Stimulated activated CD8-positive, alpha-beta memory T cell treated with anti-CD3 and anti-CD28 coated beads, Interleukin-4, amount 100 ng/mL, for 4 hours (primary cell): ENCODE measurements at places on chromosomes 12 and 14.
A peak's percentile ranks its signal among the peaks of the same experiment; 100 is the strongest.

GRCh38 chr12:58452546-58452945 lies 467.8 kb downstream of the LRIG3 start:
- DNase-seq, result no peak

GRCh38 chr12:46835785-46836184 lies 10.0 kb upstream of the SLC38A4 start:
- DNase-seq, result no peak

GRCh38 chr14:44961151-44961553 lies 595 bp downstream of the KLHL28 start:
- DNase-seq, result peak; percentile 28

DNA sequence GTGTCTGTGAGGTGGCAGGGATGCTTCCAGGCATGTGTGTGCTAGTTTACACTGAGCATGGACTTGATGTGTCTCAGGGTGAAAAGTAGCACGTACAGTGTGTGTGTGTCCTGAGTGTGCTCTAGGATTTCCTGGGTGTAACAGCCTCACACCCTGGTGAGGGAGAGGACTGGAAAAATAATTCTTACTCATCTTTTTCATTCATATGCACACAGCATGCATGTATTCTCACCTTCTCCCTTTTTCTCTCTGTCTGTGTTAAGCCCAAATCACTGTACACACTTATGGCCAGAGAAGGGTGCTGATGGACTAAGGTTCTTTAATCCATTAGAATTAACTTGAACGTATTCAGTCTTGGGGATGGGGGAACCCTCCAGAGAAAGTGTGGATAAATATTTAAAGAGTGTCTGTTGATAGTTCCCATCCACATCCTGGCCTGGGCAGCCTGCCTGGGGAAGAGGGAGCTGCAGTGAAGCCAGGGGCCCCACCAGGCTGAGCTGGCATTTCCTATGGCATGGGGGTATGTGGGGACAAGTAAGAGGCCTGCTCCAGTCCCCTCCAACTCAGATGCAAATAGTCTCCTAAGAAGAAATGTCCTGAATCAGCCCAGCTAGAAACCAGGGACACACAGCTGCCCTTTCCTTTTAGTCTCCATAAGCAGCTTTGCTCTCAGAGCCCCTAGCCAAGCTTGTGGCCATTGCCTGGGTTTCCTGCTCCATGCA lies 1.1 kb upstream of the HOXC8 start:
- DNase-seq, result no peak

GRCh38 chr12:109513977-109514376 lies 36.5 kb downstream of the UBE3B start:
- no peak for DNase-seq

- DNase-seq, result no peak
Measured at GRCh38 chr12:129941618-129942017, 37.8 kb upstream of the TMEM132D start.

DNA sequence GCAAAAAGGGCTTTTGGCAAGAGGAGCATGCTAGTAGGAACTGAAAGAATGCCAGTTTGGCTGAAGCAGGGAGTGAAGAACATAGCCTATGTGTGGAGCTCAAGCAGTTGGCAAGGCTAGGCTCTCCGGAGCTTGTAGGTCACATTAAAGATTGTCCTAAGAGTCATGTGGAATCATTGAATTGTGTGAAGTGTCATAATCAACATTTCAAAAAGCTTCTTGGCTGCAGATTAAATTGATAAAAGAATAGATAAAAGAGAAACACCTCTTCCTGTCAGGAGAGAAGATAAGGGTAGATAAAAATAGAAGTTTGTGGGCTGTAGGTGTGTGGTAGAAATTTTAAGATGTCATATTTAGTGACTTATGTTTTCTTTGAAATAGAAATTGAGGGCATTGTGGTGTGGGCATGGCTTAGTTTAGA lies 36.1 kb downstream of the CPSF6 start:
- DNase-seq, result no peak

DNA sequence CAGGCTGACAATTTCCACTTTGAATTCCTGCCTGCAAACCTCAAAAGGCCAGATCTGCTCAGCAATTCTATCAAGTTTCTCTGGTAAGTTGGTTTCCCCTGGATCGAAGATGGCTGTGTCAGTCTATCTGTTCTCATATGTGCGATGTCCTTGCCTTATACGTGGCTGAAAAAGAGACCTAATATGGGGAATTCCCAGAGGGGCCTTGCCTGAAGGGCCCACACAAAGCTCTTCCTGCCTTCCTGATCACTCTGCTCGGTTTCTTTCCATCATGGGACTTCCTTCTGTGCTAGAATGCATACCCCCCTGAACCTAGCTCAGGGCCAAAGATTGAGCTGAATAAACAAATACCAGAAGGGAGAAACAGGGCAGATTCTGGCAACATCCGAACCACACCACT lies 13.2 kb downstream of the TCL1B start:
- no peak for DNase-seq

DNA sequence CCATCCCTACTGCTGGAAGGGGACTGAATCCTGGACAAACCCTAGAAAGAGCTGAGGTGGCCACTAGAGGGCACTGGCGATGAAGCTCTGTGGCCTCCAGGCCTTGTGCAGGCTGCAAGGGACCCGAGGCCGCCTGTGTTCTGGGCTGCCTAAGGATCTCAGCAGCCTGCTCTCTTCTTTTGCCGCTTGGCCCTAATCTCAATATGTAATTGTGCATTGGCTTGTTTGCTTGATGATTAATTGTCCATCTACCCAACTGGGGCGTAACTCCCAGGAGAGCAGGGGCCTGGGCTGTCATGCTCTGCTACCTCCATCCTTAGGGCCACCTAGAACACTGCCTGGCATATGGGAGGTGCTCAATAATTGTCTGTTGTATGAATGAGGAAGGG lies 73.8 kb downstream of the SYNE3 start:
- peak; percentile 41 for DNase-seq

DNA sequence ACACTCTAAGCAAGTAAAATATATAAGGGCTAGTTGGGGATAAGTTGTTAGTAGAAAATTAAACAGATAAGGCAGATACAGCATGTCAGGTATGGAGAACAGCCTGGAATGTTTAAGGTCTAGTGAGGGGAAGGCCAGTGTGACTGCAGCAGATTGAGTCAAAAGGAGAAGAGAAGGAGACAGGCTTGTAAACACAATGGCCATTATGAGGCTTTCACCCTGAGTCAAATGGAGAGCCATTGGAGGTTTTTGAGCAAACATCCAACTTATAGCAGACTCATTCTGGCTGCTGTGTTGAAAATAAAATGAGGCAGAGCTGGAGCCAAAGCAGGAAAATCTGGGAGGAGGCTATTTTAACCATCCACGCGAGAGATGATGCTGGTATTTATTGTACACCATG lies 142.0 kb downstream of the DUSP6 start:
- DNase-seq, result no peak

GRCh38 chr14:74077401-74077800 lies 6.9 kb downstream of the ALDH6A1 start:
- DNase-seq, result no peak

- peak; percentile 7 for DNase-seq
Measured at GRCh38 chr14:58243790-58244555, 670 bp upstream of the PSMA3 start.

DNA sequence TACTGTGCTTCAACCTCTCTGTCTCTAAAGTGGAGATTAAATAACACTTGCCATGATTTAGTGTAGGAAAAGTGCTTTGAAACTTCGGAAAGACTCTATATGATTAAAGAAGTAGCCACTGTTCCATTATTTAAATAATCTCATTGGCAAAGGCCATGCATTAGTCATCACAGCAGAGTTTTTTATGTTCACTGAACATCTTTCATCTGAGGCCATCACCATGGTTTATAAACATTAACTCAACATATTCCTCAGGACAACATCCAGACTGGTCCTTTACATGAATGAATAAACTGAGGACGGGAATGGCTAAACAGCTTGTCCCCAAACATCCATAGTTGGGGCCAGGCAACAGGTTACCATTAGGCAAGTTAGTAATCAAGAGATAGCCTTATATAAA lies 124.6 kb upstream of the FRMD6 start:
- DNase-seq, result no peak

GRCh38 chr14:103103461-103104388 lies 9.2 kb downstream of the EXOC3L4 start:
- DNase-seq, result no peak

GRCh38 chr14:101960225-101960624 lies 4.1 kb upstream of the DYNC1H1 start:
- DNase-seq, result no peak

- no peak for DNase-seq
Measured at GRCh38 chr14:29763342-29763858, 164.2 kb downstream of the PRKD1 start.

DNA sequence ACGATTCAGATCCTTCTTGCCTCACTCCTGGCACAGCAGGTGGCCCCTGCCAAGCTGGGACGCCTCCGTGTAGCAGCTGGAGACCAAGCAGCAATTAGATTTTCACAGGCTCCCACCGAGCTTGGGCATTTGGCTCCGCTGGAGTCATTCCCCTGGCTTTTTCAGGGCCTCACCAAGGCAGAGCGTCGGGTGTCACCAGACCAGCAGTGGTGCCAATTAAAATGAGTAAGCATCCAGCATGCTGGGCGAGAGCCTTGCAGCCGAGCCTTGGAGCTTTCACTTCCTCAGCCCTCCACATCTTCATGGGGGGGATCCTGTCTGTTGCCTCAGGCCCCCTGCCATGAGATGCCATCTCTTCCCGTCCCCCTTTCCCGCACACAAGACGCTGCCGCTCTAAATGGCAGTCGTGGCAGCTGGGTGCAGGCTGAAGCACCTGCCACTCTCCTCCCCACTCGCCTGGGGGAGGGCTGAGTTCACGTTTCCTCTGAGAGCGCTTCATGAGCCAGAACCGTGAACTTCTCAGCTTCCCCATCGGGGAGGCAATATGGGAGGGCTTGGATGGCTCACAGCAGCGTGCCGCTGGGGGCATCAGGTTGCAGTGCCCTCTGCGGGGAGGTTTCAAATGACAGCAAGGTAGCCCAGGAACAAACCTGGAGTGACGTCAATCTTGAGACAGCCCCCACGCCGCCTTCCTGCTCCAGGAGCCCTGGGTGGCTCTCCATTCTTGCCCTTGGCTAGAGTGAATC lies 11.7 kb downstream of the TPCN1 start:
- peak; percentile 24 for DNase-seq

DNA sequence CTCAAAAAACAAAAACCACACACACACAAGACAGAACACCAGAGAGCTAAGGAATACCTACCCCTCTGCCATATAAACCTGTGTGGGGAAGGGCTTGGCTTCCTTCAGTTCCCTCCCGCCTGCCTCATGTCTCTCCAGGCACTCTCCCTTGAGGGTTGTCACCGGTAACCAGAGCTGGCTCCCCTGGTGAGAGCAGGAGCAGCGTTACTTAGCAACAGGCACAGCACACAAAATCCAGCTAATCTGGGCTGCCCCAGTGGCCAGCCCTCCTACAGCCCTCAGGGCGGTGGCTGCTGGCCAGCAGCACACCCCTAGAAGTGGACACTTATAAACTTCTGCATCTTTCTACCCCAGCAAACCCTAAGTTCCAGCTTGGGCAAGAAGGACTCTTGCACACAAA lies 21.6 kb upstream of the NR4A1 start:
- no peak for DNase-seq

DNA sequence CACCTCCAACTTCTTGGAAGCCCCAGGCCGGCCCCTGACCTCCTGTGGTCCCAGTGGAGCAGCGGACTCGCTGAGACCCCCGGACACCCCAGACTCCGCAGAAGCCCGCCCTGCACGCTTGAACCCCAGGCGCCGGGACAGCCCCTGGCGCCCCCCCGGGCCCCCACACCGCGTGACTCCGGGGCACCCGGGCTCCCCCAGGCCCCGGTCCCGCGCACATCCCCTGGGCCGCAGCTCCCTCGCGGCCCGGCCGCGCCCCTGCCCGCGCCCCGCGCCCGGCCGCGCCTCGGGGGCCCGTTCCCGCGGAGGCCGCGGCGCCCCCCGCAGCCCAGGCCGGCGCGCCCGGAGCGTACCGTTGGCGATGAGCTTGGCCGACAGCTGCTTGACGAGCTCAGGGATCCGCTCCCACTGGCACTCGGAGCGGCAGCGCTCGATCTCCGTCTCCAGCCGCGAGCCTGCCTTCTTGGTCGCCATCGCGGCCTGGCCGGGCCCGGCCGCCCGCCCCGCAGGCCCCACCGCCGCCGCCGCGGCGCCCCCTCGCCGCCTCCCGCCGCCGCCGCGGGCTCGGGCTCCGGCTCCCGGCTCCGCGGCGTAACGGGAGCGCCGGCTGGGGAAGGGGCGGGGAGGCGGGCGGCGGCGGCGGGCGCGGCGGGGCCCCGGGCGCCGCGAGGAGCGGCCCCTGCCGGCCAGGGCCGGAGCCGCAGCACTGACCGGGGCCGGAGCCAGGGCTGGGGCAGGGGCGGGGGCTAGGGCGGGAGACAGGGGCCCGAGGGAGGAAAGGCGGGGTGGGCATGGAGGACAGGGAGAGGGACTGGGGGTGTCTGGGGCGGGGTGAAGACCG lies at the start of gene TTC7B:
TSS of gene TTC7B (minus strand) at position 609 of the 841 bp plus-strand sequence. CDS start at position 474, 135 bp downstream.
- no peak for DNase-seq

DNA sequence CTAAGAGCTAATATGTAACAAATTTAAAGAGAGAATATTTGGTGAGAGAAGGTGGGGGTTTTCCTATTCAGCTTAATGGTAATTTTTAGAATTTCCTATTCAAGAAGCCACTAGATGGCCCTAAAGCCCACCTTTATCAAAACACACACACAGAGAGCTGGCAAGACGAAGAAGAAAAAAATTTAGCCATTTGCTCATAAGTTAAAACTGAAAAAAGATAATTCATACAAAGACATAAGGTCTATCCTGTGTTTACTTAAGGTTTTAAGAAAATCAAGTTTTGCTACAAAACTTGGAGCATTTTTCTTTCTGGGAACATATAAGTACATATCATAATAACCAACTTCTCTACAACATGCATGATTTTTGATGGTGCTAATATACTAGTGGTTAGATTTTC lies 46.8 kb upstream of the PCED1B start:
- DNase-seq, result no peak

DNA sequence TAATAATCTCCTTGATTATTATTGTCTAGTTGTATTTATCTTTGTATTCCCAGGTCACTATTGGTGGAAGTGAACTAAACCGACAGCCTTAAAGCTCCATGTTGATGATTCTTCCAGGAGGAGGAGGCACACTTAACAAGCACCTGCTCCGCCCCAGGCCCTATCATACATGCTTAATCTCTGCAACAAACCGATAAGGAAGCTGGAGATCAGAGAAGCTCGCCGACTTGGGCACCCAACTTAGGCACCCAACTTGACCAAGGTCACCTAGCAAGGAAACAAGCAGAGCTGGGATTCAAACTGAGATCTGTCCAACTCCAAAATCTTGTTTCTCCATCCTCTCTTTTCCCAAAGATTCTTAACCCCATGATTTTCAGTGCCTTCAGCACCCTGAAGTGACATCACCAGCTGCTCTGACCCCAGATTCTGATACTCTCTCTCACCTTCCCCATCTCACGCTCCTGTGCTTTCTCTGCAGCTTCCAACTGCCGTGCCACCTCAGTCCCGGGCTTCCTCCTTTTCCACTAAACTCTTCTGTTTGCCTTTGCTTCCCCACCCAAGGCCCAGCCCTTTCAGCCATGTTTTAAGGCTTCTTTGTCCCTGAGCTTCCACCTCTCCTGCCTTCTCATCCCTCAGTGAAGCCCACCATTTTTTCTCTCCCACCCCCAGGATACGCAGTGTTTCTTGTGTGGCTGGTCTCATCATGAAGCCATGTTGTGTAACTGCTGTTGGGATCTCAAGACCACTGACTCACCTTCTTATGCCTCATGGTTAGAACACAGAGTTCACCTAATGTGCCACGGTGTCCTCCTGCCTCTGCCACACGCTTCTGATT lies 6.6 kb upstream of the KRT18 start:
- no peak for DNase-seq

GRCh38 chr14:76015668-76016067 lies 30.1 kb downstream of the IFT43 start:
- no peak for DNase-seq
